ENCODE measurements at places on chromosomes 11 and 22. TPM values are rescaled to one million over a fixed set of nuclear protein-coding genes. Genes with fewer than 3 reads are reported as not detected.

Gene CDC42EP1
- 0.35 TPM for total RNA-seq

- no peak for DNase-seq
These were observed 16.1 kb downstream of the ARHGAP1 start for GRCh38 chr11:46684367-46684766.

DNA sequence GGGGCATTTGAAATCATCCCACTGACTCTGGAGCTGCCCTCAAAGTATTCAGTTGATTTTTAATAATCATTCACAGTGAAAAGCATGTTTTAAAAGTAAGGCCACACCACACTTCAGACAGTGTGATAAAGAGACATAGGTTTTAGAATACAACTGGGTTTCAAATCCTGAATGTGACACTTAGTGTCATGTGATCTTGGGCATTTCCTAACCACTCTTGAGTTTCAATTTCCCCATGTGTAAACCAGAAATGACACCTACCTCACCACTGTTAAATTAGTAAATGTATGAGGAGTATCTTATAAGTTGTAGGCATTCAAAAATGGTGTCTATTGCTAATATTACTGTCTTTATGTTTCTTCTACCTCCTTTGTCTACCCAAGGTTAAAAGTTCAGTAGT, 5.4 kb downstream of the TMEM123 start:
- DNase-seq, result no peak

- DNase-seq, result peak; percentile 76
These were observed 26.2 kb downstream of the TCP11L1 start for GRCh38 chr11:33065445-33066178.

Gene MOGAT2
- total RNA-seq, result 0.13 TPM

GRCh38 chr11:117600234-117600783, 196.7 kb downstream of the DSCAML1 start:
- DNase-seq, result no peak

Gene C11orf42
- total RNA-seq, result not detected

- DNase-seq, result peak; percentile 77
These were observed 13.3 kb upstream of the PPP6R3 start for GRCh38 chr11:68447015-68447801.

Gene OR8D1
- not detected for total RNA-seq

DNA sequence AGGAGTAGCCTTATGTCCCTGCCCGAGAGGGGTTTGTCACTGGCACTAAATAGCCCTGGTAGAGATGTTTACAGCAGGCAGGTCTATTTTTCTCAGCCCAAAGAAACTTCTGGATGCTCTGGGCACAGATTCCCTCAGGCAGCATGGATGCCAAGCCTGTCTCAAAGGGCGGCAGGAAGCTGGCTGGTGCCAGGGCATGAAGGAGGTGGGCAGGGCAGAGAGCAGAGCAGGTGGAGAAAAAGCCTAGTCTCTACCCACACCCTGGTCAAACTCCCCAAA, 4.1 kb upstream of the GAS2L1 start:
- no peak for DNase-seq

Gene OR5D14
- not detected for total RNA-seq

GRCh38 chr22:22817468-22818201, 70.0 kb upstream of the IGLL5 start:
- no peak for DNase-seq

DNA sequence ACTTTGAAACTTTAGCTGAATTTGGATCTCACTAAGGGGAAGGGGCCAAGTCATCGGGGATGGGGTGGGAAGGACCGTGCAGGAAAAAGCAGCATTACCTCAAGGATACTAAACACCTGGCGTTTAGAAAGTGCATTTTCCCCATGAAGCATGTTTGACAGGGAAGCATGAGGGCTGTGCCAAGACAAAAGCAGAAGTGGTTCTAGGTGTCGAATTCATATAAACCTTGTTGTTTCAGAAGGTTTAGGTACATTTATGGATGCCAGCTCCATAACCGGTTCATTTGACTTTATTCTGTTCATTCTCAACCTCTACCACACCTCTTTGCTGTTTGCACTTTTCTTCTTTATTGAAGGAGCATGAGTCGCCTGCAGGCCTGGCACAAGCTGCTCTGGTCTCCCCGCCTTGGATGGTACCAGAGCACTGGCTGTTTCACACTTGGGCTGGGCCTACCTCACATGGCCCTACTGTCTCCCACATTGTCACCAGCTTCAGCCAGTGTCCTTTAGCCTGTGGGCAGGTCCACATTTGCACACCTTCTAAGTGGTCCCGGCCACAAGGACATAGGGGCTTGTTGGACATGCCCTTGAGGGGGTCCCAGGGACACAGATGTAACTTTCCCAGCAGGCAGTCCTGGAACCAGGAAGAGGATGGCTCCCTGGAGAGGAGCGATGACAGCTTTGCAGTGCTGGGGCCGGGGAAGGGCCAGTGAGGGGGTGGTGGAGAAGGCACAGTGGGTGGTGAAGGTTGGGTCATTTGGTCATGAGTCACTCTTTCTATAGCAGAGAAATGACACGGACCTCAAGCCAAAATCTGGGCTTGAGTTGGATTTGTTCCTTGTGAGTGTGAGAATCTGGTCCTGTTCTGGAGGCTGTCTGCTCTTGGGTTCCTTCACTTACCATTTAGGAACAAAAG, 3.2 kb upstream of the ST14 start:
- DNase-seq, result no peak

Gene MS4A6E
- not detected for total RNA-seq

Gene OSM
- total RNA-seq, result 30.7 TPM

DNA sequence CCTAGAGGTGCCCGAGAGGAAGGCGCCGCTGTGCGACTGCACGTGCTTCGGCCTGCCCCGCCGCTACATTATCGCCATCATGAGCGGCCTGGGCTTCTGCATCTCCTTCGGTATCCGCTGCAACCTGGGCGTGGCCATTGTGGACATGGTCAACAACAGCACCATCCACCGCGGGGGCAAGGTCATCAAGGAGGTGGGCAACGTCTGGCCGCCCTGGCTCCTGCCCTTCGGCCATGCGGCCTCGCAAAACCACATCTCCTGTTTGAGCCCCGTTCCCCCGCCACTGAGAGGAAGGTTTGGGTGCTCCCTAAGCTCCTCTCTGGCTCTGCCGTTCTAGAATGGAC, 3.4 kb downstream of the SLC17A6 start:
- DNase-seq, result no peak

DNA sequence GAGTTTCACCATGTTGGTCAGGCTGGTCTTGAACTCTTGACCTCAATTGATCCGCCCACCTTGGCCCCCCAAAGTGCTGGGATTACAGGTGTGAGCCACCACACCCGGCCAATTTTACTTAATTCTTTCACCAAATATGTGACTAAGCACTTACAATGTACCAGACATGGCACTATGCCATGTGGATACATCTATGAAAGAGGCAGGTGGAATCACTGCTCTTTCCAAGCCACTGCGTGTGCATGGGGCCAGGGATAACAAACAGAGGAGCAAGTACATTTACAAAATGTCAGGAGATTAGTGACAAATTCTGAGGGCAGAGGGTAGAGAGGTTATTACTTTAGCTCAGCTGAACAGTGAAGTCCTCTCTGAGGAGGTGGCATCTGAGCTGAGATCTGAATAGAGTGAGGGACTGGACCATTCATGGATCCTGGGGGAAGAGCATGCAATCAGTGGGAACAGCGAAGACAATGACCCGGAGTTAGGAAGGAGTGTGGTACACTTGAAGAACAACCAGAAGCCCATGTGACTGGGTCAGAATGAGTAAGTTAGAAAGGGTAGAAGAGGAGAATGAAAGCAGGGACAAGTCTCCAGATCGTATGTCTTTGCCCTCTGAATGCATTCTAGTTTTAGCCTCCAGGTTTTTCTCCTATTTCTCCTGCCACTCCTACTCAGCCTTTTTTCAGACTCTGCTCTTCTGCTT, 38.3 kb upstream of the GRAMD1B start:
- no peak for DNase-seq

GRCh38 chr11:86784241-86784681, 16.1 kb upstream of the PRSS23 start:
- DNase-seq, result no peak

- no peak for DNase-seq
These were observed 238.9 kb downstream of the NTM start for GRCh38 chr11:131609337-131609736.

Gene KREMEN1
- total RNA-seq, result 0.33 TPM

GRCh38 chr11:36488096-36488495, 22.0 kb downstream of the TRAF6 start:
- DNase-seq, result no peak

Gene CATSPER1
- not detected for total RNA-seq

Gene CLMP
- 0.25 TPM for total RNA-seq

GRCh38 chr11:127137771-127138280, 137.3 kb upstream of the KIRREL3 start:
- DNase-seq, result no peak

- no peak for DNase-seq
These were observed 92.9 kb upstream of the SLC22A12 start for GRCh38 chr11:64498136-64498535.

DNA sequence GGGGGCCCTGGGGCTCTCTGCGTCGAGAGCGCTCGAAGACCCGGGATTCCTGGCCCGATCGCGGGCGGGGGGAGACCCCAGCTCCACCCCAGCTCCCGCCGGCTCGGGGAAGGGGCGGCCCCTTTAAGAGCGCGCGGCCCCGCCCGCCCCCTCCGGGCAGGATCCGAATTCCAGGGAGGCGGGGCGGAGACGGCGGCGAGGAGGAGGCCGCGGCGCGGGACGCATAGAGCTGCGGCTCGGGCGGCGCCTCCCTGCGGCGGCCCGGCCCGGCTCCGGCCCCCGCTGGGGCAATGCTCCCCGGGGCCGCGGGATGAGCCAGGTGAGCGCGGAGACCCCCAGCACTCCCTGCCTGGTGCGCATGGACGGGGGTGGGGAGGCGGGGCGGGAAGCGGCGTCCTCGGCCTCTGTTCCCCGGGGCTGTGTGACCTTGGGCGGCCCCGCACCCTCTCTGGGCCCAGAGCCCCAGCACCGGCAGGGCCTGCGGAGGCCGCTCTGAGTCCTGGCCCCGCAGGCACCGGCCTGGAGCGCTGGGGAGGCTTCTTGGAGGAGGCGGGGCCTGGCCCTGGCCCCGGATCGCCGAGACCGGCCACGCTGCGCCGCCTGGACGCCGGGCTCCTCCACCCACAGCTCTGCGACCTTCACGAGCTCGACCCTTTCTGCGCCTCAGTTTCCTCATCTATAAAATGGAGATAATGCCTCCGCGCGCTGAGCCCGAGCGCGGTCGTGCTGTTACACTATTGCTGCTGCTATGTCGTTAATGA, 565 bp downstream of the GAS2L1 start:
- no peak for DNase-seq

- DNase-seq, result no peak
These were observed 133.0 kb downstream of the NAV2 start for GRCh38 chr11:19845626-19846025.

Gene TMEM191B
- total RNA-seq, result 0.22 TPM

Gene APOA4
- total RNA-seq, result not detected

- DNase-seq, result no peak
These were observed 627.0 kb downstream of the KCNA4 start for GRCh38 chr11:29389793-29390192.

DNA sequence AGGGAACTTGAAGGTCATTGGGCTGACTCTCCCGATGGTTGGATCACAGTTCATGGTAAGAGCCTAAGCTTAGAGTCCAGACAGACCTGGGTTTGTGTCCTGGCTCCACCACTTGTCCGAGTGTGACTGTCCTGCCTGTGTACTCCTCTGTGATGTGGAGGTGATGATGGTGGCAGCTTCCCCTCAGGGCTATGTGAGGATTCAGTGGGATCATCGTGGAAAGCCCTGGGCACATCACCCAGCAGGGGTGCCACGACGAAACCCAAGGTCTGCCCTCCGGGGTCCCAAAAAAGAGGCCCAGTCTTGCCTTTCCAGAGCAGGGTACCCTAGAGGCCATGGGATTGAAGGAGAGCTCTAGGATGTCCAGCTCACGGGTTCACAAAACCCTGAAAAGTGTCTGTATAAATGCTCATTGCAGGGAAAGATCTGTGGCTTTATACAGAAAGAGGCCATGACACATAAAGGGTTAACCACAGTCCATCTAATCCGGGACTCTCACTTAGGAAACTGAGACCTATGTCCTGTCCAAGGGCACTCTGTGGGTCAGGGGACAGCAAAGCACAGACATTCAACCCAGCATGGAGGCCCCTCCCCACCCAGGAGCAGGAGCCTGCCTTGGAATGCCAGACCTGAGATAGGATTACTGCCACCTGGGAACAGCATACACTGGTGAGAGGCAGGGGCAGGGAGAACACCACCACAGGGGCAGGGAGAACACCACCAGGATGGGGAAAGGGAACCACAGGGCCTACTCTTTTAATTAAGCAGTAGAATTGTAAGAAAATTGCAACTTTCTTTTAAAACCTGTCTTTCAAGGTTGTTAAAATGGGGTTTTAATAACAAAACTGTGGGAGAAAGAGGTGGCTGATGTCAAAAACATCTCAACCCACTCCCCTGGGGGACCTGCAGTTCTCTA, 51.3 kb downstream of the IGLL5 start:
- DNase-seq, result no peak

DNA sequence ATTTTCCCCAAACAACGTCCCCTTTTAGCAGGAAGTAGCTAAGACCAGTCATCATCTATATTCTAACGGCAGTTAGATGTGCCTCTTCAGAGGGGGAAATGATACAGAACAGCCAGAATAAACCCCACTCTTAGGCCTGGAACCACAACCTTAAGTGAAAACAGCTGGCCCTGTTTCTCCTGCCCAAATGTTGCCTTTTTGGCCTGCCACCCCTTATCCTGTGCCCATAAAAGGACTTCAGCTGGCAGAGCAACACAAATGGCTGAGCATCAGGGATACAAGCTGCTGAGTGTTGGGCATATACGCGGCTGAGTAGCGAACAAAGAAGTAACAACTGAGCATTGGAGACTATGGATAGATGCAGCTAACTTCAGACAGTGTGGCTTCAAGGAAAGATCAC, 1491.4 kb downstream of the LRRC4C start:
- DNase-seq, result no peak

Gene HOATZ
- total RNA-seq, result not detected

GRCh38 chr22:40703174-40703573, 23.9 kb downstream of the MCHR1 start:
- no peak for DNase-seq

Gene NRGN
- 1.6 TPM for total RNA-seq

Gene SCUBE1
- total RNA-seq, result not detected

Gene PATE2
- total RNA-seq, result not detected

DNA sequence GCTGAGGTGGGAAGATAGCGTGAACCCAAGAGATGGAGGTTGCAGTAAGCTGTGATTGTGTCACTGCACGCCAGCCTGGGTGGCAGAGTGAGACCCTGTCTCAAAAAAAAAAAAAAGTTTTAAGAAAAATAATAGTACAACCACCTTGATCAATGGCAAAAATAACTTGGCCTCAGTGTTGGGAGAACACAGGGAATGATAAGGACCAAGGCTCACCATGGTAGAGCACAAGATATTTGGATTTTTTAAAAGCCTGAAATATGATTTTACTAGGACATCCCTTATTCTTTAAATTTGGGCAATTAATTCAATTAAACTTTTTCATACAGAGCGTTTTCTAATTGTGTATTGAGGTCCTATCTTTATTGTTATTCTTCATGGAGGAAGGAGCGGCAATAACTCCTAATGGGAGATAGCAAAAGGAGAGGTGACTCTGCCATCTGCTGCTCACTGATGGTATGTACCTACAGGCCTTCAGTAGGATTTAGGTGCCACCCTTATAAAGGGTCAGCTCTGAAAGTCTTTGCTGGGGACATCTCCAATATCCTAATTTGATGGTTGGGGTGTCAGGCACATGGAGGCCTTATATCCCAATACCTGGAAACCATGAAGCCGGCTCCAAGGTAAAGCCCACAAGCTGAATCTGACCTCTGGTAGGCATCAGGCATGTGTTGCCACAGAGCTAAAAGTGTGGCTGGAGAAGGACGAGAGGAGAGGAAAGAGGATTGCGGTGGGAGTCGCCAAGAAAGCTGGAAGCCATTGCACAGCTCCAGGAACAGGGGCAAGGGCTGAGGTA, 21.9 kb upstream of the POLD3 start:
- no peak for DNase-seq

All from activated T-cell treated with anti-CD3 and anti-CD28 coated beads, Interleukin-2, amount 50 U/mL, for 4 hours (primary cell).